Posterior cingulate gyrus (tissue), 11 donors: ENCODE measurements at places on chromosomes 4 and X.

- no peak for DNase-seq
Observed at GRCh38 chrX:13283512-13283911, 36.3 kb downstream of the ATXN3L start.

DNA sequence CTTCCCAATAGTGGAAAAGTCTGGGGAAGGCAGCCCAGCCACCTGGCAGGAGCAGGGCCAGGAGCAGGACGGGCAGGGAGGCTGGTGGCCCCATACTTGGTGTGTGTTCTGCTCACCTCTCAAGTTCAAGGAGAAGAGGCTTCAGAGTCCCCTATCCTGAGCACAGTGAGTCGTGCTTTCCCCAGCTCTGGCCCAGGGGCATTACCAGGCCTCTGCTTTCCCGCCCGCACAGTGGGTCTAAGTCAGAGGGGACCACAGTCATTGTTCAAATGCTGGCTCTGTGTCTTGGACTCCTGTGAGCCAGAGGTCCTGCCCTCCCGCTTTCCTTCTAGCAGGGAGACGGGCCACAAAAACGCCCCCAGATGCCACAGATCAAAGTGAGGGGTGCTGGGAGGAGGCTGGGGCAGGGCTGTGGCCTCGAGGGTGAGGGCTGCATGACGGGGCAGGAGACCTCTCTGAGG, 27.6 kb downstream of the HTRA3 start:
- DNase-seq: no peak

- DNase-seq: no peak
Observed at GRCh38 chr4:99389606-99390005, 37.1 kb upstream of the ADH1C start.

GRCh38 chrX:30504309-30504708, 73.3 kb downstream of the TASL start:
- DNase-seq: no peak

GRCh38 chrX:129230850-129231512, 292.3 kb downstream of the SMARCA1 start:
- DNase-seq: no peak

- no peak for DNase-seq
Observed at GRCh38 chr4:151798678-151799416, 38.0 kb upstream of the GATB start.

- DNase-seq: no peak
Observed at GRCh38 chr4:90219822-90220221, 92.6 kb downstream of the CCSER1 start.

GRCh38 chrX:20857746-20858145, 516.5 kb upstream of the CNKSR2 start:
- DNase-seq: peak; percentile 68

GRCh38 chr4:15416357-15417232, 11.2 kb upstream of the C1QTNF7 start:
- no peak for DNase-seq

GRCh38 chr4:31458813-31459212, 738.6 kb downstream of the PCDH7 start:
- DNase-seq: no peak

DNA sequence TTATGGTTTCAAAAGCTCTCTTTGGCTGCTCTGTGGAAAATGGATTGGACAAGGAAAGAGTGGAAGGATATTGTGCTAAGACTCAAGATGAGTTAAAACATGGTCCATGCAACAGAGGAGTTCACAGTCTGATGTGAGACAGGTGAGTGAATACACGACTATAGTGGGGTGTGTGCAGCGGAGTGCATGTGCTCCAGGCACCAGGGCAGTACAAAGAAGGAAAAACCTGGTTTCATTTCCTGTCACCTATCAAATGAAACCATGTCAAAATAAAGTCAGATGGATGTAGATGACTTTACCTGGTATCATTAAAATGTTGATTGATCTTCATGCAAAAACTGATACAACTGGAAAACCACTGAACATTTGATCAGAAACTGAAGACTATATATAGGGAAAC, 241.0 kb upstream of the RASGEF1B start:
- DNase-seq: no peak
